Nephron progenitor cell (in vitro differentiated cells): ENCODE measurements at places on chromosomes 11 and 22.

GRCh38 chr22:32411402-32411801, 645 bp downstream of the RTCB start:
- no peak for DNase-seq

DNA sequence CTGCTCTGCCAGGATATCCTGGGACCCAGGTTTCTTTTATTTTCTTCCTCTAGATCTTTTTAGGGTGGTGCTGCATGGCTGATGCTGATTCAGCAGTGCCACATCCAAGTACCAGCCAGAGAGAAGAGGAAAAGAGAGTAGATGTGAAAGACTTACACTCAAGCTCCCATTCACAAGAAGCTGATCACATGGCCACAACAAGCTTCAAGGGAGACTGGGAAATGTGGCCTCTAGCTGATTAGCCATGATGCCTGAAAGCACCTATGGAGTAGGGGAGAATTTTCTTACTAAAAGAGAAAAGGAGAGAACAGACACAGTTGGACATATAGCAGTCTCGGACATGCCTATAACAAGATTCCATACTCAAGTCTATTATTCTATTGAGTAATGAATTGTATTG, 34.4 kb upstream of the FJX1 start:
- DNase-seq: no peak

GRCh38 chr11:34330653-34331052, 27.2 kb downstream of the ABTB2 start:
- no peak for DNase-seq

GRCh38 chr11:12792590-12792989, 118.4 kb downstream of the TEAD1 start:
- no peak for DNase-seq

- DNase-seq: no peak
Measured at GRCh38 chr11:113623114-113623513, 83.0 kb downstream of the TMPRSS5 start.

DNA sequence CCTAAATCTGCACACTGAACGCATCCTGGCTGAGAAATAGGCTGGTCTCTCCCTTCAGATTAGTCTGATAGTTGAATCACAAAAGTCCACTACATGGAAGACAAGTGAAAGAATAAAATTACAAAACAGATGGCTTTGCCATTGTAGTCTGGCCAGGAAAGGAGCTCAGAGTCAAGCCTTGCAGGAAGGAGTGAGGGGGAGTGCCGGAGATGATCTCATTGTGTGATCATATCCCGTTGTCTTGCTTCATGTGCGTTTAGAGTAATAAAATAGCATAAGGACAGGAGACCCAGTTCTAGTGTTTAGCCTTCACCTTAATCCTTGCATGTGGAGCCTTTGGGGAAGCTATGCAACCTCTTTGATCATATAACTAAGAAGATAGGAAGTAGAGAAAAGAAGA, 666.7 kb upstream of the RAG2 start:
- DNase-seq: no peak

GRCh38 chr11:12526789-12527188, 147.4 kb upstream of the TEAD1 start:
- DNase-seq: no peak

DNA sequence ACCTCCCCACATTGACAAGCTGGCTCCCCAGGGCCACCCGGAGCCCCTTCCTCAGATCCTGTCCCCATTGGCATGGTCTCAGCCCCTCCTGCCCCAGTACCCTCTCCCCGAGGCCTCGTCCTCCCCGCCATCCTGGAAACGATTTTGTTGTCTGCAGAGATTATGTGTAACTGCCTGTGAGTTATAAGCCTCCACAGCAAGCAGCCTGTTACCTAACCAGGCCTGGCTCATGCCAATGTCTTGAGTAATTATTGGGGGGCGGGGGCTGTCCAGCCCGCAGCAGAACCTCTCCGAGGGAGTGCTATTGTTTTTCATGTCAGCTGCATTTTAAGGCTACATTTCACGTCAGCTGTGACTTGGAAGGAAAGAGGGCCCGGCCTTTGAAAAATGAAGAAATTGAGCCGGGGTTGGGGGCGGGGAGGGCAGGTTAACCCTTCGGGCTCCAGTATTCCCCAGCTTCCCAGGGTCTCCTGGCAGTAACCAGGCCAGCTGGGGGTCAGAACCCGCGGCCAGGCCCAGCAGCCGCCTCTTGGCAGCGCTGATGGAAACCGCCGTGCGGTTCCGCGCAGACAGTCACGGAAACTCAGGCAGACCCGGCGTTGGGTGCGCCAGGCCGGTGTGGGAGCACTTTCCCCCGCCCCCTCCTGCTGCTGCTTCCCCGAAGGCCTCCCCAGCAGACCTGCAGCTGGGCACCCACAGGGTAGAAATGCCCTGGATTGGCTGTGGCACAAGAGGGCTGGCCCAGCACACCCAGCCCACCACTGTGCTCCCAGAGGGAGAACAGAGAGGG, 59.5 kb downstream of the CDKN1C start:
- DNase-seq: no peak

DNA sequence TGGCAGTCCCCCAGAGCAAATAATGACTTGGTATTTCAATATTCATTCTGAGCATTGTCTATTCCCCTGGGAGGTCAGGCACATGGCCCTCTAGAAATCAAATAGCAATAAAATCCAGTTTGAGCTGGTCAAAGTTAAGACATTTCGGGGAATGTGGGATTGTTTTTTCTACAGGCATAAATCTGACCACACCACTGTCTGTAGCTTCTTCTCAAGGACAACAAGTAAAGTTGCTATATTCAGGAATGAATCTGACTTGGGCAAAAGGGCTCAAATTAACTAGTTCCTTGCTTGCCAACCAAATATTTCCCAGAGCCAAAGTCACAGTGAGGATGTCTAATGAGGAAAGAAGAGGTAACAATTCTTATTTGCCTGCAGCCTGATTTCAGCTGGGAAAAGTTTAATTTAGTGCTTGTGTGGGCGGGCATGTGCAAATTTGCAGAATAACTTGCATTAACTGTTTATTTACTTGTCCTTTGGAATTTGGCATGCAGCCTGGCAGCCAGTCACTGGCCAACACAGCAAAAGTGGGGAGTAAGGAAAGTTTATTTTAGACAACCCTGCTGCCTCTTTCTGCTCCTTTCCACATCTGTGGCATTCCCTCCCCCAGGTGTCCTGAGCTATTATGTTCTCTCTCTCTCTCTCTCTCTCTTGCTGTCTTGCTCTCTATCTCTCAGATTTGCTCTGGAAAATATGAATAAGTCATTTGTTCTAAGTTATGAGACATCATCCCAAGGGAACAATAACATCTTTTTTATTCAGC, 51.2 kb upstream of the ARHGAP20 start:
- DNase-seq: no peak

GRCh38 chr11:117565709-117566108, 231.3 kb downstream of the DSCAML1 start:
- DNase-seq: no peak

- no peak for DNase-seq
Measured at GRCh38 chr11:46808799-46809431, 37.2 kb downstream of the CKAP5 start.

DNA sequence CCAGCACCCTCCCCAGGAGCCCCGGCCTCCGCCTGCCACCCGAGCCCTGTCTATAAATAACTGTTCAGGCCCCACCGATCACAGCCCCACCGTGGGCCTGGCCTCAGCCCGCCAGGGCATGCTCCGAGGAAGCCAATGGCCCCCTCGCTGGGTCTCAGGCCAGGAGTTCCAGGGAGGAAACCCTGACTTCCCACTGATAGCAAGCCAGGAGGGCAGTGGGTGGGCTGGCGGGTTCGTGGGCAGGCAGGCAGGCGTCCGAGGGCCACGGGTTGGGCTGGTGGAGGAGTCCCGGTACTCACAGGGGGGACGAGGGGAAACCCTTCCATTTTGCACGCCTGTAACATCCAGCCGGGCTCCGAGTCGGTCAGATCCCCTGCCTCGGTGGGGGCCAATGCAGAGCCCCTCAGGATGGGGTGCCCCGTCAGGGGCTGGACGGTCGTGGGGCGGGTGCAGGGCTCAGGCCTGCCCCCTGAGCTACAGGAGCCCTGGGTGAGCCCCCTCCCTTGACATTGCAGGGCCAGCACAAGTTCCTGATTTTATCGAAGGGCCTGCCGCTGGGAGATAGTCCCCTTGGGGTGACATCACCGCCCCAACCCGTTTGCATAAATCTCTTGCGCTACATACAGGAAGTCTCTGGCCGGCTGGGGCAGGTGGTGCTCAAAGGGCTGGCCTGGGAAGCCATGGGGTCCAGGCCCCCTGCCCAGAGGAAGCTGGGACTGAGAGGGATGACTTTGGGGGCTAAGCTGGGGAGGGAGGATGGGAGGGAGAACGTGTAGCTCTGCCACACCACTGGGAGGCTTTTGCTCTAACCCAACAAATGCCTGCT, at the start of gene SPI1:
SPI1 (minus strand) TSS at position 538 of the 826 bp plus-strand sequence; CDS start at position 344, 194 bp downstream.
- peak; percentile 46 for DNase-seq

DNA sequence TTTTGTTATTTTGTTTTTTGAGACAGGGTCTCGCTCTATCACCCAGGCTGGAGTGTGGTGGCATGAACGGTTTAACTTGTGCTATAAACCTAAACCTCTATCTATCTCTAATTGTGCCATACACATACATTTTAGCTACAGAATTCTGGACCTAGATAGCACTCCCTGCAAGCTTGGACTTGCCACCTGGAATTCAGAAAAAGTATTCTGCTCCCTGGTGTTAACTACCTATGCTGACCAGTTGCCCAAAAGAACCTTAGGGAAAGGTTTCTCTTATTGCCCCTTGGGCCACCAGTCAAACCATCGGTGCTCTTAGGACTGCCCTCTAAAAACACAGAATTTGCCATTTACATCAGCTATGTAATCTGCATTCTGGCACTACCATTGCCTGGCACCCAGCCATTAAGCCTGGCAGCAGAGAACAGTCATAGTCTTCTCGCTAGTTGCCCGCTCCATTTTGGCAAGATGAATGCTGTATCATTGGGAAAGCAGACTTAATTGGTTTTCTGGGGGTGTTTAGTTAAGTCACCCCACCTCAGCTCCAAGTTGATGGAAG, 55.3 kb downstream of the ETS1 start:
- no peak for DNase-seq

DNA sequence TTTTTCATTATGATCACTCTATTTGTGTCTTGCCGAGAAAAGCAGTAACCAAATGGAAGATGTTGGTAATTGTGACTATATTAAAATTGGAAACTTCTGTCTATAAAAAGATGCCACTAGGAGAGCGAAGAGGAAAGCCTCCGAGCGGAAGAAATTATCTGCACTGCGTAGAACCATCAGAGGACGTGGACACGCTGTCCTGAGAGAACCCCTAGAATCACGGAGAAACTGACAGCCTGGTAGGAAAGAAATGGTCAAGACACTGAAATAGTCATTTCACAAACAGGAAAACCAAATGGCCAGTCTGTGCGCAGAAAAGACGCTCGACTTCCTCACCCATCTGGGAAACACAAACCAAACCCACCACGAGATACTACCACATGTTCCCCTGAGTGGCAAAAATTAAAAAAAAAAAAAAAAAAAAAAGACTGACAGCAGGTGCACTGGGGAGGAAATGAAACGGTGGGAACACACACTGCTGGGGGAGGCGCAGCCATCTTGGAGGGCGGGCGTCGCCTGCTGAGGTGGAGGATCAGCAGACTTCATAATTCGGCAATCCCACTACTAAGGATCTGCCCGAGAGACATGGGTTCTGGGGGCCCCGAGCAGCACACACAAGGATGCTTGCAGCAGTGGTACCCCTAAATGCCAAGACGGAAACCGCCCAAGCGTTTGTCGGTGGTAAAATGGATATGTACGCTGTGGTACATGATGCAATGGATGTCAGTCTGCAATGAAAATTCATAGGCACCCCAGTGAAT, 21.3 kb downstream of the IFITM10 start:
- DNase-seq: no peak

DNA sequence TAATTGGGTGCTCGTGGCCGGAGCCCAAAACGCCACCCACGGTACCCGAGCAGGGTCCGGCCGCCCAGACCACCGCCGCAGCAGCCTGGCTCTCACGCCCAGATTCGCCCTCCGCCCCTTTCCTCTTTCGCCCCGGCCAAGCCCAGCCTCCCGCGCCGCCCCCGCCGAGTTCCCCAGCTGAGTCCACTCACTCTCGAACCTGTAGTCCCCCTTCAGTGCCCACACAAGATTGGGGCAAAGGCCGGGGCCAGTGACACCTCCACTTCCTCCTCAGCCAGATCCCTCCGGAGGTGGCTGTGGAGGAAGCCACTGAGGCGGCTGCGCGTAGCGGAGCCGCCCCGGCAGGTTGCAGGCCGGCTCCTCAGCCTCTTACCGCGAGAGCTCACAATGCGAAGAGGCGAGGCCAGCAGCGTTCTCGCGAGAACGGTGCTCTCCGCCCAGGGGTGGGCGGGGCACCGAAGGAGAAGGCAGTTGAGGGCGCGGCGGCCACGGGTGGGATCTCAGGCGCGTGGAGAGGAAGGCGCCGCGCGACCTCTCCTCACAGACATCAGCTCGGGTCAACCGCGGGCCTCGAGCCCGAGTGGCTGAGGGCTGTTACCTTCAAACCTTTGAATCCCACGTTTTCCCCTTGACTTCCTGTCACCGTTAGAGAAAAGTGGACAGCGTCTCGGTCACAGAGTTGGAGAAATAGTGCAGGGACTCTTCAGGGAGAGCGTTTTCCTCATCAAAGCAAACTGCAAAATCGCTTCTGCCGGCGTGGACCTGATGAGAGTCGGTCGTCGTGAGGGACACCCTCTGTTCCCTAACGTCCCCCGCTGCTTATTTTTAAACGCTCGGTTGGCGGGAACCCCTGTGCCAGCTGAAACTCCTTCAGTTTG, at the start of gene BTBD10:
BTBD10 (minus strand) TSS at position 322 of the 878 bp plus-strand sequence. CDS start 18,098 bp downstream, outside the sequence.
- peak; percentile 89 for DNase-seq

DNA sequence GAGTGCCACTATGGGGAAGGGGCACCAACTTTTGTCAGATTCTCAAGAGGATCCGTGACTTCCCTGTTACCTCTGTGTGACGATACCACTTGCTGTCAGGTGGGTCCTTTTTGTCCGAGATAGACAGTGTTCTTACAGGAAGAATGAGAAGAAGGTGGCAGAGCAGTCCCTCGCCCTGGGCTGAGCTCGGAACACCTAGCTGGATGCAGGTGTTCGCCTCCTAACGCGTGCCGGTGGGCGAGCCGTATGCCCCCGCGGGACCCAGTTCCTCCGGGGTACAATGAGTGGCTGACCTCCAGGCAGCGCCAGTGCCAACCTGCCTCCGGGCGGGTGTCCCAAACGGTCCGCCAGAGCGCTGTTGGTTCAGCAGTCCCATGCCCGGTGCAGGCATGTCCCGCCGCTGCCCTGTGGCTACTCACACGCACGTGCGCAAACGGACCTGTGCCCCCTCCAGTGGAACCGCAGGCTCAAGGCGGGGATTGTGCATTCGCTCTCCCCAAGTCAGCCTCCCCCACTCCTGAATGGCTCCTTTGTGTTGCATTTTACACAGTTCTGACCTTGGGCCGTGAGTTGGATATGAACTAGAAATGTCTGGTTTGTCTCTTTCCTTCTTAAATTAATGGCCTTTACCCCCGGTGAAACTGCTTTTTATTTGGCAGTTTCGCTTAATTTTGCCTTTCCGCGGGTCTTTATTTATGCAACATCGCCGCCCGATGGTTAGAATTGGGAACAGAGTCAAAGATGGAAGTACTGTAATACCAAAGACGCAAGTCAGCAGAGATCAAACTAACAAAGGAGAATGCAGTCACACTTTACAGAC, 1.1 kb upstream of the ABTB2 start:
- DNase-seq: peak; percentile 68
